Stimulated activated CD8-positive, alpha-beta memory T cell treated with anti-CD3 and anti-CD28 coated beads, Interleukin-4, amount 100 ng/mL, for 24 hours (primary cell): ENCODE measurements at places on chromosomes 2 and 18.

GRCh38 chr18:50203801-50204604 is 9.1 kb upstream of the MYO5B start:
- DNase-seq = no peak

DNA sequence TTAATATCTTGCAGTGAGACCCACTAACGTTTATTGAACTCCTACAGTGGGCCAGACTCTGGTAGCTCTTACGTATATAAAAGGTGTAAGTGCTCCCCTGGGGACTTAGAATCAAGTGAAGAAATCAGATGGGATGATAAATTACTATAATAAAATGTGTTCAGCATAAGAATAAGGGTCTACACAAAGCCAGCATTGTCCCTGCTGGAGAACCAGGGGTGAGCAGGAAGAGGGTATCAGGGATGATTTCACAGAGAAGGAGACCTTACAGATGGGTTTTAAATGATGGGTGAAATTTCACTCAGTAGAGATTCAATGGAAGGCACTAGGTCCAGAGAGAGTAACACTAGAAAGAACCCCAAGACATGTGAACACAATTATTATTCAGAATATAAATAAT is 20.7 kb downstream of the NRXN1 start:
- DNase-seq = no peak

DNA sequence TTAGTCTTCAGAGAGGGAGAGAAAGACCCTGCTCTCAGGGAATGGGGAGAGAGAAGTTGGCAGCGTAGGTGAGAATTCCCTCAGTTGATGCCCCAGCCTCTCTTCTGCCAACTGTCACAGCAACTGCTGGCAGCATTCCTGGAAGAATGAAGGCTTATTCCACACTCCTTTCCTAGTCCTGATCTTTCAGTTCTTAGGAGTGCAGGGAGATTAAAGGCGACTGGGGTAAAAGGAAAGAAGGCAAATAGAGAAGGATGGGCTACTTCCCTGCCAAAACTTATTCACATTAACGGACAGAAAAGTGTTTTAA is 65.9 kb upstream of the ACAA2 start:
- no peak for DNase-seq

DNA sequence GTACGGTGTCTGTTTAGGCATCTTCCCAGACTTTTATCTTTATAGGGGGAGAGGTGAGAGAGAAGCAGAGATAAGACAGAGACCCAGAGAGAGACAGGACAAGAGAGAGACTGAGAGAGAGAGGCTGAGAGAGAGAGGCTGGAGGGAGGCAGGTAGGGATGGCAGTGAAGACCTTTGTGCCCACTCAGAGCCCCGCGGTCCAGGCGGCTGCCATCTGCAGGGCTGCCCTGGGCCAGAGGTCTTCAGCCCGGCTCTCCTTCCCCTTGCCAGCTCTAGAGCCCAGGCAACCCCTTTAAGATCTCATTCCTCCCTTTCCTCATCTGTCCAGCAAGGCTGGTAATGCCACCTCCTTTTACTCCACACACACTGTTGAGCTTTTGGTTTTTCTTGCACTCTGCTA is 610.0 kb downstream of the GALR1 start:
- DNase-seq = no peak

GRCh38 chr2:181660181-181660580 is 3.3 kb upstream of the CERKL start:
- DNase-seq = no peak

GRCh38 chr2:55620123-55620779 is 2.8 kb upstream of the PPP4R3B start:
- no peak for DNase-seq

DNA sequence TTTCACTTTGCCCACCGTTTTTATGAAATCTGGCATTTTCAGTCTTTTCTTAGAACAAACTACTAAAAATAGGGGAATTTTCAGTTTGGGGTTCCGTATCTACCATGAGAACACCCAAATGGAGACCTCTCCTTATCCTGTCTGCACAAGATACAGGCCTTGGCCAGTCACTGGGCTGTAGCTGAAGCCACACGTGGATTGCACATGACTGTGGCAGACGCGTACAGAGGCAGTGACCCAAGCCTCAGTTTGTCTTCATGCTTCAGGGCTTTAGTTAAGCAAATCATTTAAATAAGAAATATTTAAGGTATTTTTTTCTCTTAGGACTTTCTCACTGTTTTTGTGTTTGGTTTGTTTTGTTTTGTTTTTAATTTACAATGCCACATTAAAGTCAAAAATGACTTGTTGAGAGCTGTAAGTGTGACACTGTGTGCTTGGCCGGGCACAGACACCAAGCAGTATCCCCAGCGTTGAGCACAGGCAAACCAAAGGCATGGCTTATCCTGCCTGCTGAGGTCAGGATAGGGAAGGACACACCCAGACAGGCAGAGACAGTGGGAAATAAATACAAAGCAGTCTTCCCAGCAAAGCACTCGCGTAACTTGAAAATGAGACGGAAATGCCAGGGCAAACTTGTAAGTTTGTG is 53.3 kb downstream of the TRAPPC12 start:
- DNase-seq = no peak
